ENCODE measurements at places on chromosomes 3 and 15.

GRCh38 chr15:74400915-74401757 lies 32.6 kb downstream of the SEMA7A start:
- no peak for DNase-seq

DNA sequence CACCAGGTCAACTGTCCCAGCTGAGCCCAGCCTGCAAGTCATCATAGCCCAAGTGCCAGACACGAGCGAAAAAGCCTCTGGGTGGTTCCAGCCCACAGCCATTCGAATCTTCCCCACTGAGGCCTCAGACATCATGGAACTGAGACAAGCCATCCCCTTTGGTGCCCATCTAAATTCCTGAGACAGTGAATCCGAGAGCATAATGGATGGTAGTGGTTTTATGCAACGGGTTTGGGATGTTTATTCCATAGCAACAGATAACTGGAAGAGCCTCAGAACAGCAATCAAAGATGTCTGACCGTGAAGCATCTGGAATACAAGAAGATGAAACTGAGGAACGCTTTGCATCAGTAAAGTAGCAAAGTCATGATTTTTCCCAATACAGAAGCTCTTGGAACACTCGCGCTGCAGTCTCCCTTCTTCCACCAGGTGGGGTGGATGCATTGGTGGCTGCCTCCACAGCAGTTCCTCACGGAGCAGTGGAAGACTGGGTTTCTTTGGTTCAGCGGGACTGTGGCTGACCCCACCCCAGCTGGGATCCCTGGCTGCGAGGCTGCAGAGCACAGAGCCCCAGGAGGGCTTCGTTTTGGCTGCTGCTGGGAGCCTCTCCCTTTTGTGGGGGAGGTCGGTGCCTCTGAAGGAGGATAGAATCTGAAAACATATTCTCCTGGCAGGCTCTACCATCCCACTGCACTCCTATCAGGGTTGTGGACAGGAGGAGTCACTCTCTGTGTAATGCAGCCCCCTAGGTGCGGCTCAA lies 26.4 kb upstream of the PDE8A start:
- peak; percentile 77 for DNase-seq

GRCh38 chr3:51393564-51393963 lies 2.5 kb downstream of the RBM15B start:
- no peak for DNase-seq

DNA sequence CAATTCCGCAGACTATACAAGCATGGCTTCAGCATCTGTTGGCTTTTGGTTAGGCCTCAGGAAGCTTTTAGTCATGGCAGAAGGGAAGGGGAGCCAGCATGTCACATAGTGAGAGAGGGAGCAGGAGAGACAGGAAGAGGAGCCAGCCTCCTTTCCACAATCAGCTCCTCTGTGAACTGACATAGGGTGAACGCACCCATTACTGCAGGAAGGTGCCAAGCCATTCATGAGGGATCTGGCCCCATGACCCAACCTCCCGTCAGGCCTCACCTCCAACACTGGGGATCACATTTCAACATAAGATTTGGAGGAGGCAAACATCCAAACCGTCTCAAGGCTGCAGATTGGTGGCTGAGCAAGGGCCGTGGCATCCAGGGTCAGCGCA lies 106.3 kb downstream of the LRRK1 start:
- DNase-seq = no peak

DNA sequence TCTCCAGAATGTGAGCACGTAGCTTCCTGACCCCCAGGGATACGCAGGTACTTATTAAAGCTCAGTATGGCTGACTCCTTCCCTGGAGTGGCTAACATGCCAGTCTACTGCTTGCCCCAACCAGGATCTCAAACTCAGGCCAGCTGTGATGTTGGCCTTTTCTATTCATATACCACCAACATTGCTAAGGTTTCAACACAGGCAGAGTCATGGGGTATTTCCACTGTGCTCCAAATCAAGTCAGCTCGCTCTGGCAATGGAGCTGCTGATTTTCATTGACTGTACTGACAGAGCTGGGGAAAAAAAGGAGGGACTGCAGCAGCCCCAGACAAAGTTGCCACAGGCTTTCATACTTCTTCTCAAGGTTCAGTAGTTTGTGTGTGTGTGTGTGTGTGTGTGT lies 87.0 kb downstream of the CFAP20DC start:
- DNase-seq = no peak

GRCh38 chr15:77710206-77710605 lies 77.5 kb upstream of the LINGO1 start:
- no peak for DNase-seq

- no peak for DNase-seq
Measured at GRCh38 chr15:77163781-77164384, 93.0 kb upstream of the TSPAN3 start.

- no peak for DNase-seq
Measured at GRCh38 chr15:39406485-39406884, 174.4 kb upstream of the THBS1 start.

GRCh38 chr3:12484983-12485327 lies 675 bp downstream of the TSEN2 start:
- no peak for DNase-seq

DNA sequence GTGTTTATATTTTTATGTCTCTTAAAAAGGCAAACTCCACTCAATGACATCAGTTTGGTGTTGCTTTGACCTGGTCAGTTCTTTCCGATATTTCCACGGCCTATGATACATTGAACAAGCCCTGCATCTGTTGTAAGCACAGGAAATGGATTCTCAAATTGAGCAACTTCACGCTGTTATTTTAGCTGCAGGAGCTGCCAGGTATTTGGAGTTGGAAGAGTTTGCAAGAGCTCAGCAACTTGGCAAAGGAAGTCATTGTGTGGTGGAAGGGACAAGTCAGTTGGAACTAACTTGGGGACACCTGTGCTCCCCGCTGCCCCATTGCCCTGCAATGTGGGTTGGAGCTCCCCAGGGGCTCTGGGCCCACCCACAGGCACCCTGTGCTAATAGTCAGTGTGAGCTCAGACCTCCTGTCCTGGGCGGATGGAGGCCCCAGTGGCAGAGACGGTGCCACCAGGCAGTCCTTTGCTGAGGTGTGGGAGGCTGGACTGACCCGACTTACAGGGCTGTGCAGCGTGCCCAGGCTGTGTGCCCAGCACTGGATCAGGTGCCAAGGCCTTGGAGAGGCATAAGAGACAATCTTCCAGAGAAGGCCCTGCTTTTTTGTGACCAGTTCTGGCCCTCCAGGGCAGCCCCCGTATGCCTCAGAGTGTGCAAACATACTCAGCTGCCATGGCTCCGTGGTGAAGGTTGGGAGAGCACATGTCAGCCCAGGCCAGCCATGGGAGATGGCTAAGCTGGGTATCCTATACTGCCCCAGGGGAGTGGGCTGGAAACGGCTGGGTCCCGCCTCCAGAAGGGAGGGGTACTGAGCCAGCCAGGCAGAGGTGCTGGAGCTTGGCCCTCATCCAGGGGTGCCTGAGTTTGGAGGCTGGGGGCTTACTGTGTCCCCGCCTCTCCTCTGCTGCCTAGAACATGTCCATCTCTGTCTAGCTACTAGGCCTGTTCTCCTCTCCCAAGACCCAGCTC lies 43.5 kb downstream of the KY start:
- DNase-seq = no peak

GRCh38 chr3:167733961-167734497 lies 663 bp downstream of the PDCD10 start:
- peak; percentile 50 for DNase-seq

GRCh38 chr3:46953234-46954010 lies 23.1 kb downstream of the CCDC12 start:
- DNase-seq = no peak

DNA sequence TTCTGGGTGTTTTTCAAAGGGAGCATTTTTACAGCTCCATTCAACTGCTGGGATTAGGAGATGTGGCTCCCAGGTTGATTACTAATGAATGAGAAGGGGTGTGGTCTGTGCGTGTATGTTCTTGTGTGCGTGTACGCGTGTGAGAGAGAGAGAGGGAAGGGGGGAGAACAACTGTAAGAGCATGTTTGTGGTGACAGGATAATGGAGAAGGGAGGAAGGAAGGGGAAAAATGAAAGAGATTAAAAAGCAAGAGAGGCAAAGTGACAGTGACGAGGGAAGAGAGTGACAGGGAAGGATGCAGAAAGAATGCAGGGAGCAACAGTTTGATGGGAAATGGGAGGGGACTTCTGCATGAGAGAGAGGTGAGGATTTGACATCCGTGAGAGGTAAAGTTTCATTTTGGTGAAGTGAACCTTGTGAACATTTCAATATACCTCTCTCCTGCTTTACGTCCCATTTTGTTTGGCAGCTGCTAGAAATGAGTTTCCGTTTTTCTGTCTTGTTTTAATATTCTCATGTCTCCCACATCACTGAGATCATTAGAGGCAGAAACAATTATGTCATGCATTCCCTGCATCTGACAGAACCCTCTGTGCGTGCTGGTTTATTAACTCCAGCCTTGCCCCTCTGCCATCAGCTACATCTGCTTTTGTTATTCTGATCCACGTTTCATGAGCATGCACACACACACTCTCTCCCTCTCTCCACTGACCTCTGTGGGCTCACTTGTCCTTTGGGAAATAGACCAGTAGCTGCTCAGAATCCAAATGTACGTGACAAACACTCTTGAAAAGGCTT lies 161.6 kb downstream of the GAP43 start:
- DNase-seq = peak; percentile 66

DNA sequence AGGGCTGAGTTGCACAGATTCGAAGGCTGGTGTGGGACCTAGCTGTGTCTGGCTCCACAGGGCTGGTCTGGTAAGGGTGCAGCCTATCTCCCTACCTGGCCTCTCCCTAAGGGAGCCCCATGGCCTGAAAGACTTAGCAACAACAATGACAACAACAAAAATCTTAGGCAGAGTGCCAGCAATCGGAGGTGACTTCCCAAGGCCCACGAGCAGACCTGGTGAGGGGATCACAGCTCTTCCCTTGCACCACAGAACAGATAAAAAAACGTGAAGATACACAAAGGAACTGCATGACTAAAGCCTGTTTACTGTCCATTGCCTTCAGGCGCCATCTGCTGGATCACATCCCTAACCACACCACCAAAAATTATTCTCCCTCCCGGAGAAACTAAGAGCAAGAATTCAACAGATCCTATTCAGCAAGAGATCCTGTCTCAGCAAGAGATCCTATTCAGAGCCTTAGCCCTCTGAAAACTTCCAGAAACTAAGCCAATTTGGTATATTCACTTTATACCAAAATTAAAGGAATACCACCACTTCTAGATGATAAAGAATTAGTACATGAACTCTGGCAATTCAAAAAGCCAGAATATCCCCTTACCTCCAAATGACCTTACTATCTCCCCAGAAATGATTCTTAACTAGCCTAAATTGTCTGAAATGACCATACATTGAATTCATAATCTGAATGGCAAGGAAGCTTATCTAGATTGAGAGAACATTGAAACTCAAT lies 24.1 kb upstream of the OR5K4 start:
- peak; percentile 43 for DNase-seq

DNA sequence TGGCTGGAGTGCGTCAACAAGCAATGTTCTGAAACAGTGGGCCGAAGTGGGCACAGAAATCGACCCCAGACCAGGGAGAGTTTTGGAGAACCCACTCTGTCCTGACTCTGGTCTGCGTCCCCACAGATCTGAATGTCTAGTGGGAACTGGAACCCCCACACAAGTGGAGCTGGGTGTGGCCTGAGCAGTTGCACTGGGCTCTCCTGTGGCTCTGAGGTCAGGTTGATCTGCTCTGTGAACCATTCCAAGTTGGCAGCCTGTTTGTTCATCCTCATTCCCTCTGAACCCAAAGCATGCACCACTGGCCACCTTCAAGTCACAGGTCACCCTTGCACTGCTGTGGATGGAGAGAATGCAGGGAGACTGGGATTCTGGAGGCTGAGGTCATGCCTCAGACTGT lies 60.5 kb downstream of the STARD5 start:
- DNase-seq = no peak

DNA sequence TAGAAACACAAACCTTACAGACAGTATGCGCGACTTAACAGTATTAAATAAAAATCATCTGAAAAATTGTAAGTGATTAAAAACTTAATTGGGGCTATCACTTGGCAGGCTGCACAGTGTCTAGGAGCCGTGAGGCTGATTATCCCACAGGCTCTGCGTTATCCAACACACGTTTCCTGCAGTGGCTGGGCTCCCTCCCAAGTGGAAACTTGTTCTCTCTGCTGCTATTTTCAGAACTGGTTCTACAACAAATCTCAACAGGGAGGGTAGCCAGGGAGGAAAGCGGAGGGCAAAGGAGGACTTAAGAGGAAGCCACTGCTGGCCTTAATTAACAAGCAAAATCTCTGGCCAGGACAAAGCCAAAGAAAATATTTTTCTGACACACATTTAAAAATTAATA lies 555.2 kb downstream of the MAGI1 start:
- peak; percentile 89 for DNase-seq

GRCh38 chr3:150114873-150115540 lies 144.3 kb upstream of the PFN2 start:
- no peak for DNase-seq

GRCh38 chr15:42069496-42070278 lies 24.7 kb downstream of the PLA2G4D start:
- no peak for DNase-seq

GRCh38 chr3:140122183-140122582 lies 187.2 kb downstream of the CLSTN2 start:
- DNase-seq = no peak

GRCh38 chr15:78208887-78209645 lies 25.3 kb downstream of the ACSBG1 start:
- peak; percentile 54 for DNase-seq

GRCh38 chr3:161415506-161416231 lies 44.4 kb upstream of the SPTSSB start:
- DNase-seq = peak; percentile 35

GRCh38 chr3:156768390-156768789 lies 57.8 kb upstream of the LEKR1 start:
- DNase-seq = no peak

DNA sequence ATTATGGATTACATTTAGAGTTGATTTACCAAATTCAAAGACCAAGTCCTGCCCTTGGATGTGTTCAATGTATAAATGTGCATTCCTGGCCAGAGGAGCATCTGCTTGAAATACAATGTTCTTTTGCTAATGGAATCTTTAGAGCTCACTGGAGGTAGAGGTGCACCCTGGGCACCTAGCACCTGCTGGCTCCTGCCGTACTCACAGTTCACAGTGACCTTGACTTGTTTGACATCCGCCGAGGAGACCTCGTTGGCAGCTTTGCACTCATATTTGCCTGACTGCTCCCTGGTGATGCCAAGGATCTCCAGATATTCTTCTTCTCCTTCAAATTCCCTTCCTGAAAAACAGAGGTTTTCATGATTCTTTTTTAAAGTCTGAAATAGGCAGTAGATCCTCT lies 229.0 kb downstream of the GAP43 start:
- no peak for DNase-seq

- DNase-seq = no peak
Measured at GRCh38 chr3:162292409-162292808, 795.8 kb downstream of the OTOL1 start.

- no peak for DNase-seq
Measured at GRCh38 chr3:35296533-35296932, 342.8 kb upstream of the ARPP21 start.

GRCh38 chr3:65596571-65597225 lies 442.0 kb downstream of the MAGI1 start:
- DNase-seq = no peak

DNA sequence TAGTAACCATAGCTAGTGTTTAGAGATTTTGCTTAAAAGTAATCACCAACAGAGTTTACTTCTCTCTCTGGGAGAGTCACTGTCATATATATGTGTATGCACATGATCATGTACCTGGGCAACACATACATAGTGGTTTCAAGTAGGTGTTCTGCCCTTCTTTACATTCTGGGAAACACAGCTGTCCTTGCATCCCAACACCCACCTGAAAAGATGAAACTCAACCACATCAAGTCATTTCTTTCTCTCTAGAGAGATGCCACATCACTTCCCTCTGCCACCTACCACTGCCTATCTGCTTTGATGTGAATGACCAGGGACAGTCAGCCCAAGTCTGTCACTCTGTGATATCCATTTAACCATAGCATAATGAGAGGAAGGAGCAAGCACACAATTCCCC lies 155.8 kb upstream of the GADL1 start:
- no peak for DNase-seq

Data from stomach (tissue), 19 donors.